Stimulated activated CD8-positive, alpha-beta memory T cell treated with anti-CD3 and anti-CD28 coated beads, Interleukin-15, amount 100 ng/mL, for 24 hours (primary cell): ENCODE measurements at places on chromosomes 7 and 10.

GRCh38 chr10:120607016-120607709 lies 150.1 kb downstream of the PLPP4 start:
- no peak for DNase-seq

- no peak for DNase-seq
Measured at GRCh38 chr10:35400595-35401268, 64.4 kb downstream of the CCNY start.

GRCh38 chr10:133157662-133158436 lies 2.2 kb upstream of the KNDC1 start:
- no peak for DNase-seq

- no peak for DNase-seq
Measured at GRCh38 chr7:90424720-90425119, 21.5 kb downstream of the CLDN12 start.

DNA sequence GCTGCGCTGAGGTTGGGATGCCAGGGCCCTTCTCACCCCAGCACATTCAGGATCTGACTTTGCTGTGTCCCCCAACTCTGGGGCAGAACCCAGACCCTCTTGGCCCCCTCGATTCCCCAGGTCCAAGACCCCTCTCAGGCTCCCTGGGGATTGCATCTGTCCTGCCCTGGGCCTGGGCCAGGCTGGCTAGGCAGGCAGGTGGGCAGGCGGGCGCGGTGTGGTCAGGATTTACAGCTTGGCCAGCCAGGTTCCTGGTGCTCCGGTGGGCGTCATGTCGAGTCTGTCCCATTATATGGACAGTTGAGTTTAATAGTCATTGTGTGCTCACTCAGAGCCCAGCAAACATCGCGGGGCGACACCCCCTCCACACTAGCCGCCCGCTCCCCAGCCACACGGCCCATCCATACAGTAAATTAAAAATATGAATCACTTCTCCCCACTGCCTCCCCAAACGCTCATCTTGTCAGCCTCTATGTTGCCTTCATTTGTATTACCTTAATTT lies 23.5 kb downstream of the POLL start:
- no peak for DNase-seq

GRCh38 chr10:117350909-117351308 lies 24.3 kb downstream of the PDZD8 start:
- no peak for DNase-seq

- no peak for DNase-seq
Measured at GRCh38 chr7:152866125-152866524, 106.6 kb downstream of the ACTR3B start.

GRCh38 chr7:48402721-48403120 lies 231.5 kb downstream of the ABCA13 start:
- no peak for DNase-seq
